ENCODE measurements at places on chromosomes 2 and 18.

- DNase-seq = no peak
Observed at GRCh38 chr2:238716585-238716984, 131.3 kb upstream of the TWIST2 start.

DNA sequence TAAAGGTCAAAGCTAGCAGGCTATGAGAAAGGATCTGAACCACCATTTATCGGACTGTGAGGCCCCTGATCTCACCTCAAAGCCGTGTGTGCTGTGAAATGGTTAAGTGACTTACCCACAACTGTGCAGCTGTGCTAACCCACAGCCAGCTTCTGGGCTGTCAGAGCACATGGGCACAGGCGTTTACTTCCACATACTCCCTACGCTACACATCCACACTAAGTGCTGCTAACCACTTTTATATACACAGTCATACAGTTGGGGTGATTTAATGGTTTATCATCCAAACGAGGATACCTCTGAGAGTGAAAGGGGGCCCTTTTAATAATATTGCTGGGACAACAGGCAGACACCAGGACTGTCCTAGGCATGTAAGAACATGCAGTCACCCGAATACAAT is 37.3 kb downstream of the CYRIA start:
- DNase-seq = no peak

DNA sequence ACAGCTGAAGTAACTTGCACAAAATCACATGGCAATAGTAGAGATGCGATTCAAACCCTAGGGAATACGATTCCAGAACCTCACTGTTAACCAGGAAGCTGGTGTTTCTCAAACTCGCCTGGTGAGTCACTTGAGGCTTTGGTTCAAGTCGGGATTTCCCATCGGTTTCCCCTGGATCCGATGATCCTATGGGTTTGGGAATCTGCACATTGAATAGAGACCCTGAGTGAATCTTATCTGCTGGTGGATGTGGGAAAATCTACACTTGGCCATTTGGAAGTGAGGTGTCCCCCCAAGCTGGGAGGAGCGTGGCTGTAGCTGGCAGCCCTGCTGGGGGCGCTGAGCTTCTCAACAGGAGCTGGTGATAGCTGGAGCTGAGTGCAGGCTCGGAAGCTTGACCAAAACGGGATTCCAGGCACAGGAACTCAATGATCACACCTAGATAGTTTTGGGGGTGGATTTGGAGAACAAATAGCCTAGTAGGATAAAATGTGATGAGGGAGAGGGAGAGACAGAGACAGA is 135.4 kb downstream of the PRKCE start:
- DNase-seq = no peak

- no peak for DNase-seq
Observed at GRCh38 chr2:106156305-106157296, 37.5 kb downstream of the UXS1 start.

DNA sequence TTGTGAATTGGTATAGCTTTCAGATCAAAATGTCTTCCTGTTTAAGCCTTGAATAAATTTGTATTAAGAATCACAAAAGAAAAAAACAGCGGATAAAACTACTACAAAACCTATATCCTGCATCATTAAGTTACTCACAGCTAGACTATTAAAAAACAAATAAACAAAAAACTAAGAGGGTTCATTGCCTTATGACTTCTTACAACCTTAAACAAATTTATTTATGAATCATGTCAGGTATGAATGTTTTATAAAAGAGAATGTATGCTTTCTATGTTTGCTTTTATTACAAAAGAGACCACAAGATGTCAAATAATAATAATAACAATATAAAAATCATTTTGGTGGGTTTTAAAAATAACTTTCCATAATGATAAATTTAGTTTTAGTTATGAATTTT is 109.6 kb downstream of the FIGN start:
- no peak for DNase-seq

GRCh38 chr18:48548011-48548771 is 9.4 kb downstream of the CTIF start:
- no peak for DNase-seq

DNA sequence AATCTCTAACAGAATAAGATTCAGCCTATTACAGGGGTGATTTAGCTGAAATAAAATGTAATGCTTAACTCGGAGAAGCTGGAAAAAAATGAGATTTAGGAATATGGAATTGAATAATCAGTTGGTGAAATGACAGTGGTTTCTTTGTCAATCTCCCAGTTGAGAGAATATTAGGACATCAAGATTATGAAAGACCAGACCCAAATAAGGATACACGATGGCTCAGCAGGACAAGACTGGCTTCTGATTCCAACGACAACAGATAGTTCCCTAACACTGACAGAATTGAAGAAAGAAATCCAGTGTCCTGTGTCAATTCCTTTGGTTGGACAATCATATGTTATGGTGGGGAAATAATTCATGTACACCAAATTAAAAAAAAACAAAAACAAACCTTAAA is 55.8 kb downstream of the HRH4 start:
- no peak for DNase-seq

DNA sequence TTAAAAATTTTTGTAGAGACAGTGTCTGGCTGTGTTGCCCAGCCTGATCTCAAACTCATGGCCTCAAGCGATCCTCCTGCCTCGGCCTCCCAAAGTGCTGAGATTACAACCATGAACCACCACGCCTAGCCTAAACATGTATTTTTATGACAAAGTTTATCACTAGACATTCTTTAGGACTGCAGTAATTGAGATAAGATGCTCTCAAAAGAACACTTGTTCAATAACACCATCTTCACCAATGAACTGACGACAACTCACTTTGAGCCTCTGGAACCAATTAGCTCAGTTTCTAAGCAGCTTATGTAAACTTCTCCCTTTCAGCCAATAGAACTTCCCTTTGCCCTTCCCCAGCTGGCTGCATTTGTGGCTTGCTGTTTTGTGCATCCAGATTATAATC is 15.3 kb upstream of the PPP4R1 start:
- DNase-seq = no peak

DNA sequence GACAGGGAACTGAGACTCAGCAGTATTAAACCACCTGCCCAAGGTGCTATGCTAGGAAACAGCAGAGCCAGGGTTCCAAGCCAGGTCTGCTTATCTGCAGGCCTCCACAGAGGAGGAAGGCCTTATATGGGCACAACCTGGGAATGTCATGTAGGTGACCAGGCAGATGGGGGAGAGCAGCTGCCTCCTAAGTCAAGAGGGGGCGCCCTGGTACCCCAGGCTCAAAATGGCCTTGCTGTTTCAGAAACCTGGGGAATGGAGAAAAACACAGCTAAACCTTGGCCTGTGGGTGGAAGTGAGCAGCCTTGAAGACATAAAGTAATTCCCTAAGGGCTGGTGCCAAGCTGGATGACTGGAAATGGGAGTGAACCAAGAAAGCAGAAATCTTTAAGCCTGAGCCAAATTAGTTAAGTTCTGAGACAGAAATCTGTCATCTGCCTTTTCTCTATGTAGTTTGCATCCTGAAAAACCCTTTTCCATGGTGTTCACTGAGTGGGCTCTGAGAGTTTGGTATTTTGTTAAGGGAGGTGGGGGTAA is 79.1 kb downstream of the MAPK4 start:
- DNase-seq = no peak

DNA sequence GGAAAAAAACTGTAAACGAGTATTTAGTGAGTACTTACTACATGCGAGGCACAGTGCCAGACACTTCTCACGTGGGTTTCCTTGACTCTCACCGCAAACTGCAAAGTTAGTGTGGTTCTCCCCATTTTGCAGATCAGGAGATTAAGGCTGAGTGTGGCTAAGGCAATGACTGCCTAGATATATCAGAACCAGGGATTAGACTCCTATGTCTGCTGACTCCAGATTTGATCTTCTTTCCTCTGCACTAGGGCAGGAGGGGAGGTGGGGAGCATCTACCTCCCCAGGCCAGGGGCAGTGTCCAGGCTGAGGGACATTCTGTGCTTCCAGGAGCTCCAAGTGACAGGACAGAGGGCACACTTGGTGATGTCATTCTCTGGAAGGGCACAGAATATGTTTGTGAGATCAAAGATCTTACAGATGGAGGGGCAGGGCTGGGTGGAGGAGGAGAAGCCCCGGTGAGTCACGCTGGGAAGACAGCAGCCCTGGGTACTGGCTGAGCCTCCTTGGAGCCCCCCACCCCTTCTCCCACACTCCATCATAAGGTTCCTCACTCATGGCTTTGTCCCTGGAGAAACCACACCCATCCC is 92.4 kb downstream of the RHOB start:
- DNase-seq = no peak

DNA sequence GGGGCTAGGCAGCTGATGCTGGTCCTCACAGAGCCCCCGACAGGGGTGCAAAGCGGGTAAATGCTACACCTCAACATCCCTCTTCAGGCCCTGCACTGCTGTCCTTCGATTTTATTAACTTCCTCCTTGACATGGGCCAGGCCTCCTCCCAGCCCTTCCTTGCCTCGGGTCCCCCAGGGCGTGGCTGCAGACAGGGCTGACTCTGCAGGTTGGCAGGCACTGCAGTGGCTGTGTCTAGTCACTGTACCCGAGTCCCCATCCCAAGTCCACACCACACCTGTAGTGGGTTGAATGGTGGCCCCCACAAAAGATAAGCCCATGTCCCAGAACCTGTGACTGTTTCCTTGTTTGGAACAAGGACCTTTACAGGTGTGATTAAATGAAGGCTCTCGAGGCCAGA is 140.2 kb downstream of the TWIST2 start:
- no peak for DNase-seq

DNA sequence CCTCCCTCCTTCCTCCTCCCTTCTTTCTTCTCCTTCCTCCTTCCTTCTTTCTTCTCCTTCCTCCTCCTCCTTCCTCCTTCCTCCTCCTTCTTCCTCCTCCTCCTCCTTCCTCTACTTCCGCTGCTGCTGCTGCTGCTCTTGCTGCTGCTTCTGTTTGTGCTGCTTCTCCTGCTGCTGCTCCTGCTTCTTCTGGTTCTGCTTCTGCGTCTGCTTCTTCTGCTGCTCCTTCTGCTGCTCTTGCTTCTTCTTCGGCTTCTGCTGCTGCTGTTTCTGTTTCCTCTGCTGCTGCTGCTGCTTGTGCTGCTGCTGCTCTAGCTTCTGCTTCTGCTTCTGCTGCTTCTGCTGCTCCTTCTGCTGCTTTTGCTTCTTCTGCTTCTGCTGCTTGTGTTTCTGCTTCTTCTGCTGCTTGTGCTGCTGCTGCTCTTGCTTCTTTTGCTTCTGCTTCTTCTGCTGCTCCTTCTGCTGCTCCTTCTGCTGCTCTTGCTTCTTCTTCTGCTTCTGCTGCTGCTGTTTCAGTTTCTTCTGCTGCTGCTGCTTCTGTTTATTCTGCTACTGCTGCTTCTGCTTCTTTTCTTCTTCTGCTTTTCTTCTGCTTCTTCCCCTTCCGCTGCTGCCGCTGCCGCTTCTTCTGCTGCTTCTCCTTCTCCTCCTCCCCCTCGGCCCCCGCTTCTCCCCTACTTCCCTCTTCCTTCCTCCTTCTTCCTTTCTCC is 8.6 kb downstream of the SNRNP27 start:
- no peak for DNase-seq

- no peak for DNase-seq
Observed at GRCh38 chr18:55256226-55256928, 297.1 kb upstream of the CCDC68 start.

DNA sequence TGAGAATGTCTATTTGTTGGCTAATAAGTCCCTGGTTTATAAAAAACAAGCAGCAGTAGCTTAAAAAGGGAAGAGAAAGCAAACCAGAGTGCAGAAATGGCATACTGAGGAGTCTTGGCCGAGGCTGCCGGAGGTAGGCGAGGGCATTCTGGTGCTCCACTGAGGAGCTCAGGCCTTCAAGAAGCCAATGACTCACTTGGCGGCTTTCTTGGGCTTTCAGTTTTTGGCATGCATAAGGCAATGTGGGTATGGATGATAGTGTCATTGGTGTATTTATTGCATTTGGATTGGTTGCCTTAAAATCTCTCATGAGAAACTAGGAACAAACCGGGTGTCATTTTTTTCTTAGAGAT is 119.6 kb upstream of the ARL5A start:
- no peak for DNase-seq

GRCh38 chr2:120345608-120346007 is 328 bp upstream of the INHBB start:
- no peak for DNase-seq

GRCh38 chr2:211103989-211104388 is 547.6 kb downstream of the CPS1 start:
- no peak for DNase-seq

- DNase-seq = no peak
Observed at GRCh38 chr2:40488101-40488601, 36.3 kb upstream of the SLC8A1 start.

GRCh38 chr2:109067631-109068125 is 61.3 kb upstream of the SH3RF3 start:
- no peak for DNase-seq

DNA sequence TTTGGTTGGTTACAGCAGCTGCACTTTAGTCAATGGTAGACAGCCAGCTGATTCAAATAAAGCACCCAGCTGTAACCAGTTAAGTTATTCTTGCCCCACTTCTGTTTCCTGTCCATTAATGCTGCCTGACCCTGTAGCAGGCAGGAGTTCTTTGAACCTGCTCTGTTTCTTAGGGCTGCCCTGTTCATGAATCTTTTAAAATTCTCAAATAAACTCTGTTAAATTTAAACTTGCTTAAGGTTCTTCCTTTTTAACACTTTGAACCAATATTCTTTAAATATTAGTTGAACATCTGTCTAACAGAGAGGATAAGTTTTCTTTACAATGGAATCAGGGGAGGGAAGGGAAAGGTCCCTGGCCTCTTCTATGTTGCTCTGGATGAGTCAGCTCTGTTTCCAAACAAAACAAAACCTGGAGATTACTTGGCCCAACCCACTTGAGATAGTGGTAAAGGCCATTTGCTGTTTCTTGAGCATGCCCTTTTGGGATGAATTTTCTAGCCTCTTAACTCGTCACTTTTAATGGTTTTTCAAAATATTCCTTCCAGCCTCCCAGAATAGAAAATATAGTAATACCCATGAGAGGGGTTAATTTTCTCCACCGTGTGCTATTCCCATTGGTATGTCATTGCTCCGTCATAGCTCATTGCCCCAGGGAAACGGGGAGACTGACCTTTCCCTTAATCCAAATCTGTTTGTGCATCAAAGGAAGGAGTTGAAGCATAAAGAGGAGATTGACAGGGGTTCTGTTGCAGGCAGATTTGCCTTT is 112.1 kb upstream of the FHL2 start:
- no peak for DNase-seq

- no peak for DNase-seq
Observed at GRCh38 chr2:69563021-69563420, 80.5 kb downstream of the AAK1 start.

DNA sequence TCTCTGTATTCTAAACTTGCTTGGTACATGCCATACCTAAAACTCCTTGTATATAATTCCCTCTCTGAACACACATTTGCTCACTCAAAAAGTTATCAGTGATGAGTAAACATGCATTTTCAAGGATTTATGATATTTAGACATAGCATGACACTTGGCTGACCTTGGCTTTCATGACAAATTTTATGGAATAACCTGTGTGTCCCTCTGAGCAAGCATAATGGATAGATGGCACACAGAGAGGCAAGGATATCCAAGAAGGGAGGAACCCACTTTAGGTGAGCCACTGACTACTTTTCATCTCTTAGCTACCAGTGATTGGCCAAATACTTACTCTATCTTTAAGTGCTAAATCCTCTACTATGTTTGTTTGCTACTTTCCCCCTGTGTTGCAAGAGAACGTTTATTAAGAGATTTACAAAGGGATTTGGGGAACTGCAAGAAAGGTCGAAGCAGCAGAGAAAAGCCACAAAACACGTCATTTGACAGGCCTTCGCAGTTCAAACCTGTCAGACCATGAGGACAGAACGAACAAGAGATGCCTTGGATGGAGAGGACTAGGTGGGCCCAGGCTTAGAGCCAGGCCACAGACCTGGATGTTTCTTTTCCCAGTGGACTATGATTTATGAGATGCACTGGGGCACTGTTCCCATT is 379.9 kb downstream of the NBAS start:
- no peak for DNase-seq

Measured in NCI-H1930 (cell line).